ENCODE measurements at places on chromosomes 1 and 21. TPM values are rescaled to one million over a fixed set of nuclear protein-coding genes. Genes with fewer than 3 reads are reported as not detected.
A peak's percentile ranks its signal among the peaks of the same experiment; 100 is the strongest.

GRCh38 chr1:96370757-96371156 lies 350.8 kb upstream of the PTBP2 start:
- H3K4me3 ChIP-seq: no peak overlapping the region
- no peak overlapping the region for H3K27ac ChIP-seq
- no peak for DNase-seq
- H3K36me3 ChIP-seq: no peaks in the 10 kb centered on the region

- no peak overlapping the region for H3K27ac ChIP-seq
- no peaks in the 10 kb centered on the region for H3K27me3 ChIP-seq
- no peaks in the 10 kb centered on the region for H3K36me3 ChIP-seq
- no peak overlapping the region for H3K4me3 ChIP-seq
Observed at GRCh38 chr1:200780545-200781369, 42.1 kb downstream of the CAMSAP2 start.

GRCh38 chr1:923991-924655 lies 400 bp downstream of the SAMD11 start:
- H3K4me3 ChIP-seq: no peak overlapping the region
- peaks cover 49% of the 10 kb centered on the region for H3K27me3 ChIP-seq

- H3K4me1 ChIP-seq: peaks cover 8% of the 10 kb centered on the region
- H3K36me3 ChIP-seq: no peaks in the 10 kb centered on the region
- no peak overlapping the region for H3K27ac ChIP-seq
- no peak overlapping the region for H3K4me3 ChIP-seq
- peaks cover 7% of the 10 kb centered on the region for H3K27me3 ChIP-seq
- DNase-seq: no peak
Observed at GRCh38 chr21:35406635-35407034, 357.5 kb upstream of the RUNX1 start.

GRCh38 chr1:109040627-109040988 lies 1.3 kb downstream of the WDR47 start:
- H3K36me3 ChIP-seq: peaks cover 2% of the 10 kb centered on the region
- H3K27me3 ChIP-seq: peaks cover 7% of the 10 kb centered on the region
- H3K4me3 ChIP-seq: peak overlapping the region; percentile 92
- peaks cover 15% of the 10 kb centered on the region for H3K4me1 ChIP-seq

DNA sequence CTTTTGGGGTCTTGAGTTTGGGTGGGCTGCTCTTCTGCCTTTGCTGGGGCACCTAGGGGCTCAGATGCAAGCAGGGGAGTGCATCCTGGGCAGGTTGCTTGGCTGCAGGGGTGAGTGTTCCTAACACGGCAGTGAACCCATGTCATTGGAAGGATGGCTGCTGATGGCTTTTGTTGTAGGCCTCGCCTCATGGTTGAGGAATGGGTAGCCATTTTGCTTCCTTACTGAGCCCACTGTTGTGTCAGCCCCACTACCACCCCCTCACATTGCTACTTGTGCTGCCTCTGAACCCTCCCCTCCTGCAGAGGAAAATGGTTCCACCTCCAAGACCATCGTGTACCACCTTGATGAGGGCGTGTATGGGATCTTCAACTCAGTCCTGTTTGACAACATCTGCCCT lies 16.8 kb downstream of the AZIN2 start:
- no peaks in the 10 kb centered on the region for H3K27me3 ChIP-seq
- peak overlapping the region; percentile 59 for H3K27ac ChIP-seq
- H3K36me3 ChIP-seq: peaks cover 1% of the 10 kb centered on the region

GRCh38 chr21:42093991-42094421 lies 22.9 kb downstream of the UMODL1 start:
- no peak overlapping the region for H3K27ac ChIP-seq
- H3K4me3 ChIP-seq: no peak overlapping the region
- peaks cover 10% of the 10 kb centered on the region for H3K4me1 ChIP-seq
- peaks cover 17% of the 10 kb centered on the region for H3K27me3 ChIP-seq
- no peaks in the 10 kb centered on the region for H3K36me3 ChIP-seq

- no peaks in the 10 kb centered on the region for H3K36me3 ChIP-seq
- H3K27me3 ChIP-seq: peaks cover under 1% of the 10 kb centered on the region
- H3K4me1 ChIP-seq: no peaks in the 10 kb centered on the region
- no peak overlapping the region for H3K27ac ChIP-seq
- H3K4me3 ChIP-seq: no peak overlapping the region
- DNase-seq: no peak
Observed at GRCh38 chr1:116477429-116477828, 93.4 kb downstream of the CD58 start.

GRCh38 chr1:91737650-91738049 lies 148.3 kb downstream of the TGFBR3 start:
- H3K27ac ChIP-seq: no peak overlapping the region
- peaks cover 25% of the 10 kb centered on the region for H3K36me3 ChIP-seq
- DNase-seq: no peak
- peaks cover 13% of the 10 kb centered on the region for H3K4me1 ChIP-seq
- peaks cover 2% of the 10 kb centered on the region for H3K27me3 ChIP-seq

DNA sequence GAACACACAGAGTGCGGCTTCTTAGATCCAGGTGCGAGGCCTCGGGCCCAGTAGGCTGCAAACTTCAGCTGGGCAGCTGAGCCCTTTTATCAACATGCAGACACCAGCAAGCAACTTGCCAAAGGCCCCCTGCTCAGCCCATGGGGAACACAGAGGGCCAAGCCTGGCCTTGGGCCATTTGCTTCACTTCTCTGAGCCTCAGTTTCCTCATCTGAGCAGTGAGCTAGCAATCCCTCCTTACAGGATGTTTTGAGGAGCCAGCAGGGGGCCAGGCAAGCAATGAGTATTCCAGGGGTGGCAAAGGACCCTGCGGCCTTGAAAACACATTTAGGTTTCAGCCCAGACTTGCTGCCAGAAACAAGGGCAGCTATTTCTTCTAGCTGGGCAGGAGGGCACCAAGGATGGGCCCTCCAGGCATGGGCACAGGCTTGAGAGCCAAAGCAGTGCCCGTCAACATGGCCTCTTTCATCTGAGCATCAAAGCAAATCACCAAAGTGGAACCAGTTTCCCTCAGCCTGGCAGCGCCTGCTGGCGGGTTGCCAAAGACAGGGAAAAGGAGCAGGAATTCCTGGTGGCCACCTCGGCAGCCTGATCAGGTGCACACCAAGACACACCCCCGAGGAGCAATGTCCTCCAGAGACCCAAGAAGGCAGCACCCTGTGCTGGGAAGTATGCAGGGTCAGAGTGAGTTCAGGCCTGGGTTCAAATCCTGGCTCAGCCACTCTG lies 1.4 kb downstream of the MATN1 start:
- peaks cover 18% of the 10 kb centered on the region for H3K4me1 ChIP-seq
- no peaks in the 10 kb centered on the region for H3K27me3 ChIP-seq
- no peak overlapping the region for H3K4me3 ChIP-seq
- H3K27ac ChIP-seq: no peak overlapping the region

- no peaks in the 10 kb centered on the region for H3K27me3 ChIP-seq
- DNase-seq: no peak
- H3K4me3 ChIP-seq: no peak overlapping the region
- H3K27ac ChIP-seq: no peak overlapping the region
Observed at GRCh38 chr1:15640667-15641066, 23.4 kb downstream of the DDI2 start.

- H3K27ac ChIP-seq: peak overlapping the region; percentile 1
- H3K27me3 ChIP-seq: no peaks in the 10 kb centered on the region
- DNase-seq: no peak
- no peak overlapping the region for H3K4me3 ChIP-seq
- peaks cover 63% of the 10 kb centered on the region for H3K36me3 ChIP-seq
- H3K4me1 ChIP-seq: peaks cover 34% of the 10 kb centered on the region
Observed at GRCh38 chr1:167671727-167672511, 41.9 kb downstream of the RCSD1 start.

DNA sequence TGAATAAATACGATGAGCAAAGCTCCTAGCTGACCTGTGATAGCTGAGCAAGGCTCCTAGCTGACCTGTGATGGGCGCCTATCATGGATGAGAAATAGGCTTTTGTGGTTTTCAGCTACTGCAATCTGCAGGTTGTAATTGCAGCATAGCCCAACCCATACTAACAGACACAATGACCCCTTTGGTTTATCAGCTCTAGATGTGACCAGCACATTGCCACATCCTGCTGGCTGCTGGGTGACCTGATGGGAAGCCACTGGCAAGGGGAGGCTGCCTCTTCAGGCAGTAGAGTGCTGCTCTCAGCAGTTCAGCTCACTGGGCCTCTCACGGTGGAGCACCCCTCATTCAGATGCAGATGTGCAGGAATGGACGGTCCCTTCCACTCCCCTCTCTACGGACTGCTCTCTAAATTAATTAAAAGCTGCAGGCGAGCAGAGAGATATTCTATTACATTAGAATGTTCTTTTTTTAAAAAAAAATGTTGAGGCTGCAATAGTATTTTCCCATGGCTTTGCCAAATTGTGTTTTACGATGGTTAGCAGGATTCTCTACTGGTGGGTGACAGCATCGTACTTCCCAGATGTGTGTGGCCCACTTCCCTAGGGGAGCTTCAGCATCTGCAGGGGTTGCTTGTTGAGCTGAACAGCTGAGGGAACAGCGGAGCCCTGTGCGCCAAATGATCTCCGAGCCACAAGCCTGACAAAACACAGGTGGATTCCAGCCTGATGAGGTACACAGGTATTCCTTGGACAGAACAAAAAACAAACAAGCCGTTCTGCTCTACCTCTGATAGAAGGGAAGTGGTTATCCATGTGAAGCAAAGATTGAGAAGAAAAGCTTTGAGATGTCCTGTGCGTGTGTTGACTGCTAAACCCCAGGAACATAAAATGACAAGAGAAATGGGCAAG lies 65.0 kb downstream of the SYT6 start:
- no peaks in the 10 kb centered on the region for H3K4me1 ChIP-seq
- no peak overlapping the region for H3K27ac ChIP-seq
- peaks cover 21% of the 10 kb centered on the region for H3K27me3 ChIP-seq
- no peak for DNase-seq

DNA sequence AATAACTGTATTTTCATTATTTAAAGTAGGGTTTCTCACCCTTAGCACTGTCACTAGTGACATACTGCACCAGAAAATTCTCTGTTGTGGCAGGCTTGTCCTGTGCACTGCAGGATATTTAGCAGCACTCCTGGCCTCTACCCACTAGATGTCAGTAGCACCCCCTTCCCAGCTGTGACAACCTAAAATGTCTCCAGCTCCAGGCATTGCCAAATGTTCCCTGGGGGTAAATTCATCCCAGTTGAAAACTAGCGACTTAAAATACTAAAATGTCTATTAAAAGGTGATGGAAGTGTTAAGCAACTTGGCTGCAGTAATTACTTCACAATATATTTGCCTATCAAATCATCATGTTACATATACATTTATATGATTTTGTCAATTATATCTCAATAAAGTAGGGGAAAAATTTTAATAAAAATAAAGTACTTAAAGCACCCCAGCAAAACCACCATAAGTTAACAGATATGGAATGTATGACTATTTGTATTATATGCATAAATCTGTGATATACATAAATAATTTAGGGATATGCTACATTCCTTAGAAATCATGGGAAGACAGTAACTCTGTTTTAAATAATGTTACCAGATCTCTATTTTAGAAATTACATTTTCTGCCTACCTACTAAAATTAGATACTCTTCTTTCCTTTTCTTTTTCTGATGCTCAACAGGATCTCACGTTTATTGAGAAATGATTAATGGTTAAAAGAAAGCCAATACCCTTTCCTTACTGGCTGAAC lies 74.6 kb downstream of the ARID4B start:
- H3K4me1 ChIP-seq: peaks cover 21% of the 10 kb centered on the region
- no peak overlapping the region for H3K4me3 ChIP-seq
- H3K36me3 ChIP-seq: peaks cover 22% of the 10 kb centered on the region
- no peak overlapping the region for H3K27ac ChIP-seq
- DNase-seq: peak; percentile 88
- H3K27me3 ChIP-seq: no peaks in the 10 kb centered on the region

DNA sequence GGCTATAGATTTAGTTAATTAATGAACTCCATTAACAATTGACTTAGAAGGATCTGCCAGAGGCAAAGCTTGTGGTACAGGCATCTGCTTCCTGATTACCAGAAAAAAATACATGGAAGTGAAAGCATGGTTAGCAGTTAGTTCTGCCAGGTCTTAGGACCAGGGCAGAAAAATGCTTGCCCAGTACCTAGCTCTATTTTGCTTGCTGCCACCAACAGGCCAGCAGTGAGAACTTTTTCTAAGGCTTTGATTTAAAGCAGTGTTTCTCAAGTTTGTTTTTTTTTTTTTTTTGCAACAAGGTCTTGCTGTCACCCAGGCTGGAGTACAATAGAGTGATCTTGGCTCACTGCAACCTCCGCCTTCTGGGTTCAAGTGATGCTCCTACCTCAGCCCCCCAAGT lies 16.4 kb upstream of the MTF1 start:
- no peak overlapping the region for H3K4me3 ChIP-seq
- no peak overlapping the region for H3K27ac ChIP-seq
- no peak for DNase-seq
- H3K4me1 ChIP-seq: no peaks in the 10 kb centered on the region
- peaks cover 45% of the 10 kb centered on the region for H3K36me3 ChIP-seq
- no peaks in the 10 kb centered on the region for H3K27me3 ChIP-seq

- peaks cover 15% of the 10 kb centered on the region for H3K4me1 ChIP-seq
- no peak for DNase-seq
- H3K27ac ChIP-seq: no peak overlapping the region
- no peaks in the 10 kb centered on the region for H3K36me3 ChIP-seq
- peaks cover 26% of the 10 kb centered on the region for H3K27me3 ChIP-seq
Observed at GRCh38 chr21:38503583-38503982, 5.3 kb upstream of the ERG start.

DNA sequence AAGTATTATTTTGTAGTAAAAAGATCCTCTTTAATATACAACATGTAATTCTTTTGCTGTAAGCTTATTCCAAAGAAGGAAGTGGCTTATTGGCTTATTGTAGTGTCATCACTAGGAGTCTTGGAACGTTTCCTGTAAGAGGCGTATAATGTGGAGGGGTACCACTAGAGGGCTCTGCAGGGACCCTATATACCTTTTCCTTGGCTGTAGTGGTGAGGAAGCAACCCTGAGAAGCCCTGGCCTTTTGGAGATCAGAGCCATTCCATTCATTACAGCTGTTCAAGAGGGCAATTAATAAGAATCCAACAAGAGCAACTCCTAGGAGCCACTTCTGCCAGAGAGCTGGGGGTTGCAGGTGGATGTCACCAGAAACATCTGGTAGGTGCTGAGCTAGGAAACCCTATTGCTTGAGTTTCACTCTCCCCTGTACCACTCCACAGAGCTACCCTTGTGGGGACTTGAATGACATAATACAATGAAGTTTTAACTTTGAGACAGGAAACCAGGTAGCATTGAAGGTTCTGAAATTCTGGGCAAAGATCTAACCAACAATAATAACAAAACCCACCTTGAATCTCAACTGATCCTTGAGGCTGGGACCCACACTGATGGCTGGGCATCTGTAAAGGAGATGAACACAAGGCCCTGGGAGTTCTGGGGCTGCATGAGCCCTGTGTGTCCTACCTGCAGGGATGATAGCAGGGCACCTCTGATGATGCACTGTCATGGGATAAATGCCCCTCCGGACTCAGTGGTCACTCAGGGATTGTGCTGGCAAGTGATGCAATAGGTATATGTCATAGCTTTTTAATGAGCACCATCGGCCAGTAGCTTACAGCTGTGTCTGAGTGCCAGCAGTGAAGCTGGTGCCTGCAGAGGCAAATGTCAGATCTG lies 160.2 kb upstream of the COA6 start:
- no peak overlapping the region for H3K27ac ChIP-seq
- peak; percentile 75 for DNase-seq
- peaks cover 3% of the 10 kb centered on the region for H3K36me3 ChIP-seq
- H3K27me3 ChIP-seq: peaks cover 22% of the 10 kb centered on the region

GRCh38 chr1:77975386-77975785 lies 3.5 kb downstream of the FUBP1 start:
- H3K4me1 ChIP-seq: peaks cover 36% of the 10 kb centered on the region
- H3K27me3 ChIP-seq: no peaks in the 10 kb centered on the region
- peak overlapping the region; percentile 81 for H3K27ac ChIP-seq
- no peak overlapping the region for H3K4me3 ChIP-seq
- DNase-seq: no peak
- H3K36me3 ChIP-seq: peaks cover 38% of the 10 kb centered on the region

Gene SMIM11
- 23.7 TPM for total RNA-seq

Gene TRIM67
- total RNA-seq: not detected

Gene CCDC27
- not detected for total RNA-seq

Gene TRAF3IP3
- total RNA-seq: 392 TPM

Gene RBP7
- not detected for total RNA-seq

Gene ASTN1
- total RNA-seq: not detected
